ENCODE measurements at places on chromosomes 12 and 14.
A peak's percentile ranks its signal among the peaks of the same experiment; 100 is the strongest.

GRCh38 chr14:69132513-69133181, 20.3 kb downstream of the DCAF5 start:
- peaks cover 28% of the 10 kb centered on the region for H3K4me1 ChIP-seq
- no peak overlapping the region for H3K4me3 ChIP-seq
- H3K27me3 ChIP-seq = no peaks in the 10 kb centered on the region
- no peak overlapping the region for H3K27ac ChIP-seq
- peaks cover 3% of the 10 kb centered on the region for H3K36me3 ChIP-seq
- no peak for DNase-seq

GRCh38 chr14:45721472-45721871, 468.5 kb upstream of the MIS18BP1 start:
- H3K4me1 ChIP-seq = no peaks in the 10 kb centered on the region
- no peaks in the 10 kb centered on the region for H3K36me3 ChIP-seq
- DNase-seq = no peak
- H3K4me3 ChIP-seq = no peak overlapping the region
- peaks cover 2% of the 10 kb centered on the region for H3K27me3 ChIP-seq

DNA sequence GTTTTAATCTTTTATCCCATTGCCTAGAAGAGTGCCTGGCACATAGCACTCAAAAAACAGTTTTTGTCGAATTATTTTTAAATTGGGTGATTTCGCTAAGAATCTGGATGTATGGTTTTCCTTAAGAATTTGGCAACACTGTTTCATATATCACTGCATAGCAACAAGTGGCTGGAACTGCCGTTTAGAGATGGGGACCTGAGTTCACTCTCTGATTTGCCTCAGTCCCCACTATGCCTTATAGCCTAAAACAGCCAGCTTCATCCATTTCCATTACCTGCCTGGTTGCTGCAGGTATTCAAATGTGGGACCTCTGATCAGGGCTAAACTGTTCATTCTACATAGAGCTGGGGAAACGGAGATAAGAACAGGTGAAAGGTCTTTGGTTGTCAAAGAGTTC, 1.8 kb downstream of the HEBP1 start:
- H3K4me3 ChIP-seq = no peak overlapping the region
- no peak overlapping the region for H3K27ac ChIP-seq
- DNase-seq = no peak
- H3K36me3 ChIP-seq = peaks cover 6% of the 10 kb centered on the region

GRCh38 chr14:94122438-94122837, 7.0 kb downstream of the IFI27L2 start:
- H3K36me3 ChIP-seq = no peaks in the 10 kb centered on the region
- DNase-seq = no peak
- H3K4me1 ChIP-seq = peaks cover 8% of the 10 kb centered on the region
- H3K4me3 ChIP-seq = no peak overlapping the region
- no peak overlapping the region for H3K27ac ChIP-seq

DNA sequence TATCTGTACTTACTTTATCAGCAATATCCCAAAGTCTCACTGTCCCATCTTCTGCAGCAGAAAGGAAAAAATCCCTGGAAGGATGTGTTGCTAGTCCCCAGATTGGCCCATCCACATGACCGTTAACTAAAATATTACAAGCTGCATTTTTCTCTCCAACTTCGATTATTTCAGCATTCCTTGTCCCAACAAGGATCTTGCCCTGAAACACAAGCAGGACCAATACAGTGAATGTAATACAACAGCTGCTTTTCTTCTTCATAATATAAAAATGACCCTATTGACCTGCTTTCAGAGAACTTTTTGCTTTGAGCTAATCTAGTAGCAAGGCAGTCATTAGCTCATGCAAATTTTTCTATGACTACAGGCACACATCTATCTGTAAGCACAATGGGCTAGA, 58.3 kb downstream of the ZC3H14 start:
- H3K36me3 ChIP-seq = peaks cover 5% of the 10 kb centered on the region
- no peaks in the 10 kb centered on the region for H3K27me3 ChIP-seq
- no peak for DNase-seq
- no peak overlapping the region for H3K27ac ChIP-seq
- H3K4me1 ChIP-seq = no peaks in the 10 kb centered on the region

DNA sequence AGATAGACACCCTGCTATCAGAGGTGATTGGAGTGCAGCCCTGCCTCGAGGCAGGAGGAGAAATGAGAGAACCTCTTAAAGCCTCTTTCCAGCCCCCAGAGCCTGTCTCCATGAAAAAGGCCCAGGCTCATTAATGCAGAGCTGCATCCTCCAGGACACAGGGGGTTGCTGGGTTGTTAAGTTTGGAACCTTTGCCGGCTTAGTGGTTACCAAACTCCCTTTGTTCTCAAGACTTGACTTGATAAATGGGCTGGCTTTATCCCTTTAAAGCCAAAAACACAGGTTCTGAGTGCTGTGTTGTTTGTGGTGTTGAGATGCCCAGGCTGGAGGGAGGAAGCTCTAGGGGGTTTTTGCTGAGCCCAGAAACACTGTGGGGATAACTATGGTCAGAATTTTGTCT, 71.0 kb downstream of the DAD1 start:
- DNase-seq = no peak
- no peaks in the 10 kb centered on the region for H3K27me3 ChIP-seq
- peaks cover 64% of the 10 kb centered on the region for H3K4me1 ChIP-seq
- peak overlapping the region; percentile 99 for H3K4me3 ChIP-seq
- H3K27ac ChIP-seq = peak overlapping the region; percentile 98

- DNase-seq = no peak
- peaks cover 3% of the 10 kb centered on the region for H3K4me1 ChIP-seq
- no peak overlapping the region for H3K27ac ChIP-seq
- H3K4me3 ChIP-seq = no peak overlapping the region
Observed at GRCh38 chr14:96197163-96197852, 7.3 kb upstream of the BDKRB2 start.

GRCh38 chr12:130031571-130032189, 127.9 kb upstream of the TMEM132D start:
- H3K4me1 ChIP-seq = no peaks in the 10 kb centered on the region
- H3K4me3 ChIP-seq = no peak overlapping the region
- peak; percentile 69 for DNase-seq
- no peaks in the 10 kb centered on the region for H3K36me3 ChIP-seq

GRCh38 chr14:71597955-71598660, 334.1 kb upstream of the RGS6 start:
- H3K36me3 ChIP-seq = peaks cover 51% of the 10 kb centered on the region
- H3K4me1 ChIP-seq = peaks cover 53% of the 10 kb centered on the region
- DNase-seq = no peak
- no peaks in the 10 kb centered on the region for H3K27me3 ChIP-seq
- peak overlapping the region; percentile 42 for H3K4me3 ChIP-seq
- peak overlapping the region; percentile 82 for H3K27ac ChIP-seq

DNA sequence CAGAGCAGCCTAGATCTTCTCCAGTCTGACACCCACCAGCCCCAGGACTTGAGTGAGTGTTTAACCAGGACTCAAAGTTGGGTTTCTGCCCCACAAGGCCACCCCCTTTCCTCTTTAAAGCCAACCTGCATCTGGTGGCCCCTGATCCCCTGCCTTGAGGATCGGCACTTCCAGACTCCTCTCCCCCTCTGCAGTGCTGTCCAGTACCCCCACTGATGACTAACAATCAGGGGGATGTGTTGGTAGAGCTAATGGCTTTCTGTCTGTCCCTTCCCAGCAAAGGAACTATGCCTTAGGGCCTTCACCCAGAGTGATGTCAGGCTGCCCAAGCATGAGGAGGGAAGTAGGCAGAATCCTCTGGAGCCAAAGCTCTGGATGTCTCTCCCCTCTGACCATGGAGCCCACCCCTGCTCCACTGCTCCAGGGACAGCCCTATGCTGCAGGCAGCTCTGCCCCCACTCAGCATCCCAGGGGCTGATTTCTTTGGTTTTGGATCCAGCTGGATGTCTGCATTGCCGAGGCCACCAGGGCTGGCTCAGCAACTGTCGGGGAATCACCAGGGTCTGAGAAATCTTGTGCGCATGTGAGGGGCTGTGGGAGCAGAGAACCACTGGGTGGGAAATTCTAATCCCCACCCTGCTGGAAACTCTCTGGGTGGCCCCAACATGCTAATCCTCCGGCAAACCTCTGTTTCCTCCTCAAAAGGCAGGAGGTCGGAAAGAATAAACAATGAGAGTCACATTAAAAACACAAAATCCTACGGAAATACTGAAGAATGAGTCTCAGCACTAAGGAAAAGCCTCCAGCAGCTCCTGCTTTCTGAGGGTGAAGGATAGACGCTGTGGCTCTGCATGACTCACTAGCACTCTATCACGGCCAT, 42.9 kb downstream of the DAD1 start:
- no peaks in the 10 kb centered on the region for H3K27me3 ChIP-seq
- H3K36me3 ChIP-seq = peaks cover 86% of the 10 kb centered on the region
- H3K4me1 ChIP-seq = peaks cover 86% of the 10 kb centered on the region
- peak overlapping the region; percentile 99 for H3K27ac ChIP-seq
- peak overlapping the region; percentile 86 for H3K4me3 ChIP-seq
- DNase-seq = no peak

DNA sequence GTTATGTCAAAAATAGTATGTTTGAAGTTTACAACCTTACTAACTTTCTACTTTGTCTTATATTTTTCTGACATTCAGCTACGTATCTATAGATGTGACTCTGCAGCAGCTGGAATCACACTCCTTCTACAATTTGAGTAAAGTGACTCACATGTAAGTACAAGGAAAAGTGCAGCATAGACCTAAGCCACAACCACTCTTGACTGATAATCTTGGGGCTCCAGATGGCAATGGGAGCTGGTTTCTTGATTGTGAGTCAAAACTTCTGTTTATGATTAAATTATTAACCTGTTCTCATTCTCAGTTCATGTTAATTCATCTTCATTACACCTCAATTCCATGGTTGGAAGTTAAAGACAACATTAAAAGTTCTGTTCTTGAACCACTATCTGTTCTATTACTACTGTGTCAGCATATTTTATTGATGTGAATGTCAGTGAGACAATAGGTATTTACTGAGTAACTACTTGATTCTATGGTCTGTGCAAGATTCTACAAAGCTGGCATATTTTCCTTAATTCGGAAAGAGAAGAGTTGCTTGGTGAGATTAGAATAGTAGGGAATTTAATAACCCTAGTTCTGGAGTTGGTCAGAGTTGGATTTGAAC, 112.9 kb downstream of the TSHR start:
- no peak overlapping the region for H3K27ac ChIP-seq
- H3K4me1 ChIP-seq = no peaks in the 10 kb centered on the region
- peaks cover 2% of the 10 kb centered on the region for H3K36me3 ChIP-seq

GRCh38 chr12:84785281-84785680, 127.3 kb downstream of the SLC6A15 start:
- H3K27ac ChIP-seq = no peak overlapping the region
- no peak for DNase-seq
- H3K4me3 ChIP-seq = no peak overlapping the region
- no peaks in the 10 kb centered on the region for H3K4me1 ChIP-seq

DNA sequence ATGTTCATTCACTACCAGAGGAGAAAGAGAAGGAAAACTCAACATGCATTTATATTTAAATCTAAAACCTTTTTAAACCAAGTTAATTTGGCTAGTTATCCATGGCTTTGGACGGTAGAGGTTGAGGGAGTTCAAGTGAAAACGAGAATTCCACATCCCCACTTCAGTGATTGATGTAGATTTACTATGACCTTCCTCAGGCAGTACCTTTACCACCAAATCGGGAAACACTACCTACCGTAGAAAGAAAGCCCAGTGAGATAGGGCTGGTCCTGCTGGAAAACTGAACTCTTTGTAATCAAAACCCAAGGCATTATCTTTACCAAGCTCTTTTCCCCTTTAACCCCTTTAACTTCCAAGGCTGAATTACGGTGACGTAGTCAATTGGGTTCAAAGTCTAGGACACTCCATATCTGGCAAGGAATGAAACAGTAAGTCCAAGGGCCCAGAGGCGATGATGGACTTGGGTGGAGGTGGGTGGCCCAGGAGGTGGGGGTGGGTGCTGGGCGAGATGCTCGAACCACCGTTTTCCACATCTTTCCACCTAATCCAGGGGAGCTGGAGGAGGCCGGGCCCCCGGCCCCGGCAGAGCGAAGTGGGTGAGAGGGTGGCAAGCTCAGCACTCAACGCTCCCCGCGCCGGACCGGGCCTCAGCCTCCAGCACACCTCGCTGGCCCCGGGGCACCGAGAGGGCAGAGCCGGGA, 618 bp downstream of the SEC23A start:
- peaks cover 5% of the 10 kb centered on the region for H3K36me3 ChIP-seq
- peak overlapping the region; percentile 99 for H3K4me3 ChIP-seq
- H3K27ac ChIP-seq = peak overlapping the region; percentile 63
- peaks cover 36% of the 10 kb centered on the region for H3K4me1 ChIP-seq
- H3K27me3 ChIP-seq = no peaks in the 10 kb centered on the region
- no peak for DNase-seq

GRCh38 chr14:65431951-65432350, 19.4 kb downstream of the FUT8 start:
- no peak overlapping the region for H3K27ac ChIP-seq
- peaks cover 47% of the 10 kb centered on the region for H3K36me3 ChIP-seq
- no peak overlapping the region for H3K4me3 ChIP-seq
- H3K27me3 ChIP-seq = no peaks in the 10 kb centered on the region

- no peak overlapping the region for H3K4me3 ChIP-seq
- peaks cover 17% of the 10 kb centered on the region for H3K4me1 ChIP-seq
- DNase-seq = no peak
- H3K27ac ChIP-seq = no peak overlapping the region
- peaks cover 54% of the 10 kb centered on the region for H3K36me3 ChIP-seq
- no peaks in the 10 kb centered on the region for H3K27me3 ChIP-seq
Observed at GRCh38 chr12:64739778-64740177, 19.4 kb downstream of the GNS start.

DNA sequence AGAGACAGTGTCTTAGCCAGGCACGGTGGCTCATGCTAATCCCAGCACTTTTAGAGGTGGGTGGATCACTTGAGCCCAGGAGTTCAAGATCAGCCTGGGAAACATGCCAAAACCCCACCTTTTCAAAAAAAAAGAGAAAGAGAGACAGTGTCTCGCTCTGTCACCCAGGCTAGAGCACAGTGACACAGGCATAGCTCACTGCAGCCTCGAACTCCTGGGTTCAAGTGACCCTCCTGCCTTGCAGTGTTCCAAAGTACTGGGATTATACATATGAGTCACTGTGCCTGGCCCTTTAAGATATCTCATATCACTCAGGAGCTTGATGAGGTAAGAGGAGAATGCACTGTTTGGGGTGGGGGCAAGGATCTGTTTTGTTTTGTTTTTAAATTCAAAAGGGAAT, 48.1 kb upstream of the LTBP2 start:
- DNase-seq = no peak
- H3K4me1 ChIP-seq = no peaks in the 10 kb centered on the region
- no peak overlapping the region for H3K27ac ChIP-seq

DNA sequence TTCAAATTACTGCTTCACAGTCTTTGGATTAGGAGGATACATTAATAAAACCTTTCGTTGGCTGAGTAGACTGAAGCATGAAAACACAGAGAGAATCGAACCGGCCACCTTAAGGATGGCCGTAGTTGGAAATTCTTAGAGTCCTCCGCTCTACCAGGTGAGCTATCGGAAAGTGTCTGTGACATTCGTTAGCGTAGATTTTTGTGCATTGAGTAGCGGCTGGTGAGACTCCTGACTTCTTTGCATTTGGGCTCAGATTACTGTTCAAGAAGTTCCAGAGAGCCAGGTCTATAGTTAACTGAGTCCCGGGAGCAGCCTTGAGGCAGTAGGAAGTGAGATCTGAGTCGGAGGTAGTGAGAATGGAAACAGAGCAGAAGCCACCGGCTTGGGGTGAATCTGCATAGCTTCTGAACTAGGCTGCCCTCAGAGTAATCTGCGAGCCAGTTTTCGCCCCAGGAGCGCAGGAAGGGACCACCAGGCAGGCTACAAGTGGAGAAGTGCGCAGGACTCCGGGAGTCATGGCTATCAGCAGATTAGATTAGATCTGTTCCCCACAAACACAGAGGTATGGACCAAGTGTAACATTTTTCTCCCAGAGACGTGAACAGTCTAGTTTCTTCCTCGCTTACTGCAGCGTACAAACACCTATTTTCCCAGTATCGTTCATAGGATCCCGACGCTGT, 11.0 kb downstream of the OR6S1 start:
- DNase-seq = no peak
- H3K4me3 ChIP-seq = peak overlapping the region; percentile 80
- peak overlapping the region; percentile 55 for H3K27ac ChIP-seq
- H3K36me3 ChIP-seq = peaks cover 1% of the 10 kb centered on the region
- H3K27me3 ChIP-seq = peaks cover 85% of the 10 kb centered on the region

All from activated naive CD8-positive, alpha-beta T cell treated with anti-CD3 and anti-CD28 coated beads, Interleukin-2, amount 10 ng/mL, durations not matched to agents 7 days and 5 days (primary cell).